ENCODE measurements at places on chromosomes 12 and 14. TPM values are rescaled to one million over a fixed set of nuclear protein-coding genes. Genes with fewer than 3 reads are reported as not detected.

GRCh38 chr12:45670346-45671065, 59.0 kb upstream of the ARID2 start:
- no peak for DNase-seq

CCDC175 gene
- polyA plus RNA-seq = 1.3 TPM

DNA sequence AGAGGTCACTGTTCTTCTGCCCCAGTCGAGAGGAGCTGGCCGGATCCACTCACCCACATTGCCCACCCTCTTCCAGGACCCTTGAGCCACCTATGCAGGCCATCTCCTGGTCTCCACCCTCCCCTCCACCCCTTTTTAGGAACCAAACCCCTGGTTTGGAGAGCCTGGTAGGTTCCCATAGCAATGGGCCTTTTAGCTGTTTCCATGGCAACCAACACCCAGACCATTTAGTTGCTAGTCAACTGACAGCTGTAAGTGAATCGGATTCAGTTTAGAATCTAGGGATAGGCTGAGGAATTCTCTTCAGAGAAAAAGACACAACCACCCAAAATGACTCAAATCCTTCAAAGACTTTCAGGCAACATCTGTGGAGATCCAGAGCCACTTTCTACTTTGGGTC, 16.5 kb downstream of the NPC2 start:
- DNase-seq = no peak

PLCZ1 gene
- polyA plus RNA-seq = 1.3 TPM

DNA sequence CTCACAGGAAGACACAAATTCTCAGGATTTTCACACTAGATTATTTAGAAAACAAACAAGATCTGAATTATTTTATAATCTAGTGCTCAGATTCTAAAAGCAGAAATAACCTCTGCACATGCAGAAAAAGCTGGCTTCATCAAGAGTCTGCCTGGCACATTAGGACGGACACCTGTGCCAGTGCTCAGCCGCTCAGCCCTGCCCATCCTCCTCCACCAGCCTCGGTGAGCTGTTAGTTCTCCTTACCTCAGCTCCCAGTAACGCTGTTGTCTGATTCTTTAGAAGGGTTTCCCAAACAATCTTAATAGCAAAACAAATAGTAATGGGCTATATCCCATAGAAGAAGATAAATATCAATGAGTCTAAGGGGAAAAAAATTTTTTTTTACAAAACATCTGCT, 27.7 kb downstream of the DUSP16 start:
- DNase-seq = no peak

ZNF891 gene
- 9.1 TPM for polyA plus RNA-seq

Measured in left kidney (tissue), 8 donors.